ENCODE measurements at places on chromosomes 5 and 9.

DNA sequence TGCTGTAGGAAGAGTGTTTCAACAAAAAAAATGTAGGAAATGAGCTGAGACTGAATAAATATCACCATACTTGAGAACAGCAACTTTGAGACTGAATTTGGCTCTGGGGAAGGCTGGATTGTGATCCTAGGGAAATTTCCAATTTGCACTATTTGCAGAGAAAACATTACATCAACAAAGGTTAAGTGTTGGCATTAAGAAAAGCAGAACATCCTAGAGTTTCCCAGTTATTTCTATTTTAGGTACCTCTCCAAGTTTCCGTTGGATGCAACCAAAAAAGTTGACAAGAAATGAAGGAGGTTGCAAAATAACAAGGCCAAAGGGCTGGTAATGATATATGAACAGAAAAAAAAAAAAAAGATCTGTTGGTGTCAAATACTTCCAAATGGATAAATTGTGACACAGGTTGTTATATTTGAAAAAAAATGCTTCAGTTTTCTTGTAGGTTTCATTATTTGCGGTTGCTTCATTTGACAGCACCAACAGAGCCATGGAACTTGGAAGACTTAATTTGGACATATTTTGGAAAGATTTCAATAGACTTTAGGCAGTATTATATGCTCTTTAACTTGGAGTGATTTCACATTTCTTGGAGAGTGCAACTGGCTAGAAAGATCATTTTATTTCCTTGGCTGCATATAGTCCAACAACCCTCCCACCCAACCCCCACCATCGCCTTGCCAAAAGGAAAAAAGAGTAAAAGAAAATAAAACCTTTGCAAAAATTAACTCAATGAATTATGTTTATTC lies 230.8 kb downstream of the ZNF608 start:
- no peak for DNase-seq

GRCh38 chr9:77440057-77440456 lies 208.1 kb downstream of the GNA14 start:
- no peak for DNase-seq

DNA sequence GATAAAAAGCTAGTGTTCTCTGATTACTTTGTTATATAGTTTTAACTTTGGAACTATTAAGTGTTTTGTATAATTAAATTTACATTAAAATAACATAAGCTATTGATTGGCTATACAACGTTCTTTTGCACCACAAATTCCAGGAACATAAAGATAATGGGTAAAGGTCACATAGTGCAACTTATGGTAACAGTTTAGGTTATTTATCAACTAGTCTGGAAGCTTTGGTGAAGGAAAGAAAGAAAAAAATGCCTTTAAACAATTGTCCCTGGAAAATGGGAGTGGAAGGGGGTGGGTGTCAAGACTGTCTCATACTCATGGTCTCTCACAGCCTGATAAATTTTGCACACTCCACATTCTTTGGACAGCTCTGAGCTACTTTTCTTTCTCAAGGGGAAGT lies 17.1 kb upstream of the SPARC start:
- no peak for DNase-seq

- DNase-seq: no peak
Measured at GRCh38 chr5:158326256-158326655, 467.3 kb upstream of the CLINT1 start.

- no peak for DNase-seq
Measured at GRCh38 chr5:27821681-27822080, 783.3 kb upstream of the CDH9 start.

DNA sequence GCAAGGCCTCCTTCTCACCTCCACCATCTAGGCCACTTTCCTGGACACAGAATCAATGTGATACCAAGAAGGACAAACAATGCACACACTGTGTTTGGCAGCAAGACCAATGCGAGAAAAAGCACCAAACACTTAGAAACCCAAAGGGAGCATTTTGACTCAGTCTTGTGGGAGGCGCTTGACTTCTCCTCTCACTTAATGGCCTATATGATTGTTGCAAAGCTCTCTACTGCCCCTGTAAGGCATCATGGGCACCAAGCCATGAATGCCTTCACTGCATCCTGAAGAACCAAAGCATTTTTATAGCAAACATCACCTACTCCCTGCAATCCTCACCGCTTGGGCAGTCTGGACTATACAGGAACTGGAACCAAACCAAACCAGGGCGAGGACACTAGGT lies 57.5 kb downstream of the CDH6 start:
- no peak for DNase-seq

DNA sequence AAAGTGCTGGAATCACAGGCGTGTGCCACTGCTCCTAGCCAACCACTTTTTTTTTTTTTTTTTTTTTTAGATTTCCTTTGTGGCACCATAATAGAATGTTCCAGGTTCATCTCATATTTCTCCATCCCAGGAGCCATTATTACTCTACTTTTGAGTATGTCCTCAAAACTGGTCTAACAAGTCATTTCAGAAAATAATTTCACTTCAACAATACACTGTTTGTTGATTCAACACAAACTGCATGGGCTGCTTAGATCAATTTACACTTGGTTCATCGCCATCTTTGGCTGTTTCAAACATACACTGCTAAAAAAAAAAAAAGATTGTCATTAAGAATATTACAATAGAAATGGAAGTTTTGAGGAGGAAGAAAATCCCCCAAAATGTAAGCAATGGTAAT lies 57.9 kb downstream of the CSNK1A1 start:
- no peak for DNase-seq
